T follicular helper cell (primary cell): ENCODE measurements at places on chromosomes 3 and 15.
A peak's percentile ranks its signal among the peaks of the same experiment; 100 is the strongest.

GRCh38 chr3:191290311-191291025, 38.7 kb upstream of the CCDC50 start:
- DNase-seq: no peak

DNA sequence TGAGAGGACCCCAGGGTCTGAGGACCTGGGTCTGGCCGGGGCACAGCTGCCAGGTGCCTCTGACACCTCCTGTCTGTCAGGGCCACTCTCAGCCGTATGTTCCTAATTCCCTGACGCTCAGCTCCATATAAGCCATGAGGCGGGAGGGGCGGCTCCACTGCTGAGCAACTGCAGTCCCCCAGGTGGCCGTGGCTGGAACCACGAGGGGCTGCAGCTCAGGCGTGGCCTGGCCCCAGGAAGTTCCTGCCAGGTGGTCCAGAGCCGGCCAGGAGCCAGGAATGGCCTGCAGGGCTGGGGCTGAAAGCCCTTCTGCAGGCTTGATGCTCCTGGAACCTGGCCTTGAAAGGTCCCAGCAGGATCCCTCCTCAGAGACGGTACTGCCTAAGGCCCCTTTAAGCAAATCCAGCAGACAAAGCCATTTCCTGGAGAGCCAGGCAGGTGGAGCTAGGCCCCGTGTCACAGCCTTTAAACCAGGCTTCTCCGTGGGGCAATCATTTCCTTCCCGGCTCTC, 118.0 kb downstream of the CHSY1 start:
- DNase-seq: no peak

GRCh38 chr3:196166741-196167140, 44.5 kb downstream of the ZDHHC19 start:
- no peak for DNase-seq

GRCh38 chr3:152269831-152270734, 1.4 kb downstream of the MBNL1 start:
- DNase-seq: peak; percentile 34

GRCh38 chr3:43499256-43499655, 122.6 kb downstream of the ANO10 start:
- no peak for DNase-seq

- peak; percentile 39 for DNase-seq
These were observed 12.9 kb downstream of the OPA1 start for GRCh38 chr3:193605876-193606275.

DNA sequence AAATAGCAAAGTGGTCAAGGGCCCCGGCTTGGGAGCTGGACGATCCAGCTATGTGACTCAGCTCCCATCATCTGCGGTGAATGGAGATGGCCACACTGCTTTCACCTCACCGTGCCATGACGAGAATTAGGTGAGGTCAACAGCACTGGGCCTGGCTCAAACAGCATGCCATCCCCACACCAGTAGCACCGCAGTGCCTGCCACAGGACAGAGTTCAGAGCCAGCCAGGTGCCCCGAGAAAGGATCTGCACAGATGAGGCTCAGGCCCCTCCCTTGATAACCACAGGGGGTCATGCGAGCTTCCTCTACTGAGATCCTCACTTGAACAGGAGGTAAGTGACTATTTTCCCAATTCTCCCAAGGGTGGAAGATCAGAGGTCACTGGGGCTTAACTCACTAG, 29.4 kb downstream of the ZXDC start:
- DNase-seq: no peak

- DNase-seq: no peak
These were observed 8.3 kb downstream of the SERPINI1 start for GRCh38 chr3:167743799-167744198.

DNA sequence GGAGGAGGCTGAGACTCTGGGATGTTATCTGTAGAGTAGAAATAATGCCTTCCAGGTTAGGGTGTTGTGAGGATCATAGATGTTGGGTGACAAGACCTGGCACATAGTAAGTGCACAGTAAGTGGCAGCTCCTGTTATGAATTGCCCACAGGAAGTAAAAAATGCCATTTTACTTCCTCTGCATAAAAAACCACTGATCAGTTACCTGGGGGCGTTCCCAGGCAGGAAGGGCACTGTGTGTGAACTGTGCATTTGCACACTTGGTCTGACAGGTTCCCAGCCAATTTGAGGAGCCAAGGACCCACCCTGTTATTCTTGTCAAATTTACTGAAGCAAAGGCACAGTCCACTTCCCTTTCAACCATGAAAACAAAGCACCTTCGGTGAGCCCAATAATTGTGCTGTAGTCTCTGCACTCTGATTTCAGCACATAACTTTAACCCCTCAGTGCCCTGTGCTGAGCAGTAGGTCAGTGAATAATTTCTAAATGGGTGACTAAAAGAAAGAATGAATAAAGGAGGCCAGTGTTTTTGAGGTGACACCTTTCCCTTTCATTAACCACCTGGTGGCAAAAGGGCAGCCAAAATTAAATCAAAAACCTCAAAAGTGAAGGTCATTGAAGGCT, 85.8 kb upstream of the ARHGEF3 start:
- no peak for DNase-seq

GRCh38 chr3:121951291-121951919, 57.2 kb downstream of the SLC15A2 start:
- no peak for DNase-seq

DNA sequence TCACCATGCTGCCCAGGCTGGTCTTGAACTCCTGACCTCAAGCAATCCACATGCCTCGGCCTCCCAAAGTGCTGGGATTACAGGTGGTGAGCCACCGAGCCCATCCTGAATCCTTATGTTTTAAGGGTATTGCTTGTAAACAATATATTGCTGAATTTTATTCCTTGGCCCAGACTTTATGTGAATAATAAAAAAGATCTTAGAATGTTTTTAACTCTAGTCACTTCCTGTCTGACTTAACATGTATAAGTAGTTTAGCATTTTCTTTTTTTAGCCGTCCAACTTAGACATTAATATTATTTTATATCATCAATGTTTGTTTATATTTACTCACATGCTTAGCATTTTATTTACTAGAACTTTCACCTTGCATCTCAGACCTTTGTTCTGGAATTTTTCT, 9.2 kb upstream of the EIF2B5 start:
- DNase-seq: no peak

- no peak for DNase-seq
These were observed 616.0 kb upstream of the NAALADL2 start for GRCh38 chr3:174243171-174243570.

DNA sequence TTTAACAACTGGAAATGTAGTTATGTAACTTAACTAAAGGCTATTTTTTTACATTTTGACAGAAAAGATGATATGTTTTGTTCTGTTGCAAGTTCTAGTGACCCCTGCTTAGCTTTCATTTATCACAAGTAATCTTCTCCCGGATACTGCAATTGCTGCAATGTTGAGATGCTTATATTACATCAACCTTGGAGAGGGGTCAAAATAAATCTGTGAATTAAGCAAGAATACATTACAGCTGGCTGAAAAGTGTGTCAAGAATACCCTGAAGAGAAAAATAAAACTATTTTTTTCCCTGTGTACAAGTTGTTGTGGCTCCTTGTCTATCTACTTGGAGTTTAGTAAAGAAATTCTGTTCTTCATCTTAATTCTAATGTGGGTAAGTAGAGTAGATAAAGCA, 232.1 kb upstream of the GOLIM4 start:
- no peak for DNase-seq

DNA sequence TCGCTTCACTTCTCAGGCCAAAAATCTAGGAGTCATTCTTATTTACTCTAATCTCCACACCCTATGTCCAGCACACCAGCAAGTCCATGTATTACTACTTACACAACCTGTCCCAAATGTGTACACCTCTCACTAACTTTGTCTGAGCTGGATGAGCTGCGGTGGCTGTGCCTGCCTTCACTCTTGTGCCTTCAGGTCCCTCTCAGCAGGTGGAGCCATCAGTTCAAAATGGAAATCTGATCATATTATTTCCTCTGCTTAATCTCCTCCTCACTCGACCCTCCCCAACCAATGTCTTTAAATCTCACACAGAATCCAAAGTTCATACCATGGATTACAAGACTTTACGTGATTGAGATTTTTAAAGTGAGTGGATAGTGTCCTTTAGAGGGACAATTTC, 82.8 kb downstream of the SSR3 start:
- DNase-seq: no peak

DNA sequence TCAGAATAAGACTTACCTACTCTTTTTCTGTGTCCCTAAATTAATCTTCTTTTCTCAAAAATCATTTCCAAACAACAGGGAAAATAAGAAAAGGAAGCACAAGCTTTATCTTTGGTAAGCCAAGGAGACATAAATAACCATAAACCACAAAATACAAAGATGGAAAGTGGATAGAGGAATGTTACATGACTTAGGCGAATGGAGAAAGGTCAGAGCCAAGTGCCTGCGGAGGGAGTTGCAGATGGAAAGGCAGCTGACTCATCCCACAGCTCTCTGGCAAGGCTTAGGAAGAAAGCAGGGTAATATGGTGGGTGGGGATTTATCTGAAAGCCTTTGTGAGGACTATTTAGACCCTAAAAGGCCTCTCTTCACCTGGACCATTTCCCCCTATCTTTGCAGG, 72.8 kb downstream of the GALK2 start:
- no peak for DNase-seq

DNA sequence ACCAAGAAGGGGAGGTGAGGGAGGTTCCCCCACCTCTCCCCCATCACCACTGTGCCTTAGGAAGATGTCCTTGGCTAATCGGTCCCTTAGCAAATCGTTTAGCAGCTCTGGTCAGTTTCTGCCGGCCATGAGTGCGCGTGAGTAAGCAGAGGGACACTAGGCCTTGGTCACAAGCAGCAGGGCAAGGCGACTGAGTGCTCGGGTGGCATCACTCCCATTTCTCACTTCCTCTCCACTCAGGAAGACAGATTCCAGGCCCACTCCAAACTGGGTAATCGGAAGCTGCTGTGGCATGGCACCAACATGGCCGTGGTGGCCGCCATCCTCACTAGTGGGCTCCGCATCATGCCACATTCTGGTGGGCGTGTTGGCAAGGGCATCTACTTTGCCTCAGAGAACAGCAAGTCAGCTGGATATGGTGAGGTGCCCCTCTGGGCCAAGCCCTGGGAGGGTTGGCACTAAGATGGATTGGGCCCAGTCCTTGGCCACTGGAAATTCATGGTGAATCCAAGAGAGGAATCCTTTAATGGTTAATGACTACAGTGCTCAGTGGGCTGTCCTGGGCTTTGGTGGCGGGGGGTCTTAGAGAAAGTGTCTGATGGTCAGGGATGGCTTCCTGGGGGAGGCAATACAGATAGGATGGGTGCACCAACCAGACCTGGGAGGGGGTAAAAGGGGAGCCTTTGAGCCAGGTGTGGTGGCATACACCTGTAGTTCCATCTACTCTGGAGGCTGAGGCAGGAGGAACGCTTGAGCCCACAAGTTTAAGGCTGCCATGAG, 4.0 kb downstream of the PARP3 start:
- DNase-seq: no peak

DNA sequence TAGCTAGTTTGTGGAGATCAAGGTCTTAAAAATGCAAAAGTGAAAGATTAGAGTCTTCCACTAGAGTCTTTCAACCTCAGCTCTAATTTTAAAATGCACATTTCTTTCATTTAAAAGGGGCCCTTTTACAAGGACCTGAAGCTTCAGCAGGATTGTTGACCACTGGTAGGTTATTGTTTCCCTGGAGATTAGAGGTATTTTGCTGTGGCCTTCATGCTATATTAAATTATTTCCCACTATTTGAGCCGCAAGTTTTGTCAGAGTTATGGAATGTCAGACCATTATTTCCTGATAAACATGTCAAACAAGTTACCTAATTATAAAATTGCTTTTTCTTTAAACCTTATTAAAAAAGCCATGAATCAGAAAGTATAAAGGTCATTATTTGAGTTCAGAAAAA, 103.1 kb upstream of the CCNL1 start:
- DNase-seq: no peak

DNA sequence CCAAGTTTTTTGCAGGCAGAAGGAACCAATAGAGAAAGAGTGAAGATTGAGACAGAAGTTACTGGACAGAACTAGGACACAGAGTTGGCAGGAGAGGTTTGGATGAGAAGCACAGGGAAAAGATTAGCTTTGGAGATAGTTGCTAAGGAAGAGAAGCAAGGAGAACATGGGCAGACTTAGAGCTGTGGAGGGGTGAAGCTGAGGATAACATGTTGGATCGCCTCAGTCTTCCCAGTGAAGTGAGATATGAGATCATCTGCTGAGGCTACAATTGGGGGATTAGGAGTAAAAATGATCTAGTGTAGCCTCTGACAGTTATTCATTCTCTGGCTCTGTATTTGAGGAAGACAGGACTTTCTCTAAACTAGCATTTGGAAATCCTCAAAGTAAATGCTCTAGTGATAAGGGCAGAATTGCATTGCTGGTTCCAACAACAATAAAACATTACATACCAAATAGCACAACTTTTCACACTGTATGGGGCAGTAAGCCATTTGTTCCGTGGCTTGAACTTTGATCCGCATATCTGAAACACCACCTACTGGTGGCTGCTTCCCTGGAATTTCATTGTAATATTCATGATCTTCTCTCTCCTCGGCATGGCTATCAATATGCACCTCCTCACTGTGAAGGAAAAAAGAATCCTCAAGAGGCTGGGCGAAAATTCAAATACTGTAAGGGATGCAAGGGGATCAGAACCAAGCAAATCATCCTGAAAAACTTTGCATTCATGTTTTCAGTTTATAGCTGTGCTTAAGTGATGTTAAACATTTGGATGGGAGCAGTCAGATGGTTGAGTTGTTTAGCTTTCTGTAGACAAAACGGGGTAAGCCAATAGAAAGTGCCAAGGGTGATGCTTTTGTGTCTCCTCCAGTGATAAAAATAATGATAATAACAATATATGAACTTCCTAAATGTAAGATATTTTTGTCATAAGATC, 22.2 kb upstream of the EID1 start:
- no peak for DNase-seq

GRCh38 chr3:33083958-33084357, 13.0 kb downstream of the GLB1 start:
- no peak for DNase-seq

DNA sequence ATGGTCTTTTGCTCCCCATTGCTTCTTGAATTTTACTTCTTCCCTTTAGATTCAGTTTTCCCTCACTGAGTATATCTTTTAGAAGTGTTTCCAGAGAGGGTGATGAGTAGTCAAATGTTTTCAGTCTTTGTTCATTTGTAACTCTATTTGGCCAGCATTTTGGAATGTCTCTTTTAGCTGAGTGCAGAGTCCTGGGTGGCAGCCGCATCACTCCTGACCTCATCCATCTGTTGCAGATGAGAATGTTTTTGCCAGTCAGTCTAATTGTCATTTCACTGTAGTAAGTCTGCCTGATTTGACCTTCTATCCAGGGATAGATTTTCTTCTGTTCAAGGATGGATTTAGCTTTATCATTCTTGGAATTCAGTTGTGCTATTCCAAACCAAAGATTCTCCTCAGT, 7.3 kb downstream of the SRPRB start:
- no peak for DNase-seq
